Glomerular endothelial cell (primary cell): ENCODE measurements at places on chromosomes 6 and 20. TPM values are rescaled to one million over a fixed set of nuclear protein-coding genes. Genes with fewer than 3 reads are reported as not detected.

The GSTA2 gene
- not detected in 2 replicates for total RNA-seq

The MYBL2 gene
- total RNA-seq, result 8.9 and 21.4 TPM in 2 replicates

The TAGAP gene
- total RNA-seq, result not detected in 2 replicates

The TREML2 gene
- not detected in 2 replicates for total RNA-seq

The PRR18 gene
- not detected in 2 replicates for total RNA-seq

The LAMP5 gene
- not detected in 2 replicates for total RNA-seq

GRCh38 chr6:158714706-158715105, 64.9 kb downstream of the SYTL3 start:
- DNase-seq, result no peak

GRCh38 chr6:27130668-27131428, 116.7 kb upstream of the PRSS16 start:
- no peak for DNase-seq

GRCh38 chr20:50238081-50238800, 47.6 kb downstream of the CEBPB start:
- DNase-seq, result no peak

- DNase-seq, result no peak
These were observed 40.3 kb upstream of the SPTLC3 start for GRCh38 chr20:12968472-12968871.

- no peak for DNase-seq
These were observed 222.1 kb upstream of the SULF2 start for GRCh38 chr20:48007351-48007750.

DNA sequence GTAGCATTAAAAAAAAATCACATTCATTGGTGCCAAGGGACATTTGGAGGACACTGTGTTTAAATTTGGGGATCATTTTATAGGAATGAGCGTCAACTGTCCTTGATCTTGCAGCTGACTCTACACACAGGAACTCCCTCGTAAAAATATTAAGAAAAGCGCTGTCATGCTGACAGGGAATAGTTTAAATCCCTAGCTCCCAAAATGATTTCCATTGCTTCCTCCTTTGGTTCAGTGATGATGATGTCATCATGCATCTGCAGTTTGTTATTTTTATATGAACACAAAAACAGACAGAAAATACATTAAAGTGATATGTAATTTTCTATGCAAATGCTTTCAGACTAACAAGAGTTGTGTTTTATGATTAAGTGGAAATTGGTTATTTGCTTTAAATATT, 275.6 kb downstream of the BTBD9 start:
- DNase-seq, result no peak

GRCh38 chr20:34574426-34574825, 15.9 kb downstream of the MAP1LC3A start:
- no peak for DNase-seq

GRCh38 chr6:156916130-156916801, 139.1 kb downstream of the ARID1B start:
- no peak for DNase-seq

DNA sequence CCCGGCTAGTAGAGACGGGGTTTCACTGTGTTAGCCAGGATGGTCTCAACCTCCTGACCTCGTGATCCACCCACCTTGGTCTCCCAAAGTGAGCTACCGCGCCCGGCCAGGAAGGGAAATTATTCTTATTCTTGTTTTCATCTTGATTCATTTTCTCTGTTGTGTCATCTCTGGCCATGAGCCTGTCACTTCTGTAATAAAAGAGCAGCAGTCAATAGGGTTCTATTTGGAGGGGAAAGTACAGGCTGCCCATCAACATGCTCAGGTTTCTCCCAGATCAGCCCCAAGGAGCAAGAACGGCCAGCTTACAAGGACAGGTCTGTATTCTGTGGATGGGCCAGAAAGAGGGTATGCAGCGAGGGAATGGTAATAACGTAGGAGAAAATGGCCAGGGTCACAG, 345.0 kb downstream of the PREX1 start:
- no peak for DNase-seq

GRCh38 chr6:99841297-99841696, 152.7 kb downstream of the MCHR2 start:
- no peak for DNase-seq

DNA sequence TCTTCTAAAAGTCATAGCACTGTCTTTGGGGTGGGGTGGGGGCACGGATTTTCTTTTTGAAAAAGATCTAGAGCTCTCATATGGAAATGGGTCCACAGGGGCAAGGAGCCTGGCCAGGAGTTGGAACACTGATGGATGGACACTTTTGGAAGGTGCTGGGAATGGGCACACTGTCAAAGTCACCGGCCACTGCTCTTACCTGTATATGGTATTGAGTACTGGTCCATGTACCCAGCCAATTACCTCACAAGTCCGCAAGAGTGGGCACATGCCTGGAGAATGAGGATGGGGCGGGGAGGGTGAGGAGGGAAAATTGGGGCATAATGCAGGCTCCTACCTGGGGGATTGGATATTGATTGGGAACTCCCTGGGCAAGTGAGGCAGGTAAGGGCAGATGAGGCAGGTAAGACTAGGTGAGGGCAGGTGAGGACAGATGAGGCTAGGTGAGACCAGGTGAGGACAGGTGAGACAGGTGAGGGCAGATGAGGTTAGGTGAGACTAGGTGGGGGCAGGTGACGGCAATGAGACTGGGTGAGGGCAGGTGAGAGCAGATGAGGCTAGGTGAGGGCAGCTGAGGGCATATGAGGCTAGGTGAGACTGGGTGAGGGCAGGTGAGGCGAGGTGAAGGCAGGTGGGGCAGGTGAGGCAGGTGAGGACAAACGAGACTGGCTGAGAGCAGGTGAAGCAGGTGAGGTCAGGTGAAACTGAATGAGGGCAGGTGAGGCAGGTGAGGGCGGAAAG, 167.9 kb downstream of the NRN1 start:
- no peak for DNase-seq

GRCh38 chr6:151320140-151320539, 71.2 kb downstream of the ZBTB2 start:
- DNase-seq, result no peak

- DNase-seq, result no peak
These were observed 16.2 kb downstream of the FOXA2 start for GRCh38 chr20:22567944-22568871.

DNA sequence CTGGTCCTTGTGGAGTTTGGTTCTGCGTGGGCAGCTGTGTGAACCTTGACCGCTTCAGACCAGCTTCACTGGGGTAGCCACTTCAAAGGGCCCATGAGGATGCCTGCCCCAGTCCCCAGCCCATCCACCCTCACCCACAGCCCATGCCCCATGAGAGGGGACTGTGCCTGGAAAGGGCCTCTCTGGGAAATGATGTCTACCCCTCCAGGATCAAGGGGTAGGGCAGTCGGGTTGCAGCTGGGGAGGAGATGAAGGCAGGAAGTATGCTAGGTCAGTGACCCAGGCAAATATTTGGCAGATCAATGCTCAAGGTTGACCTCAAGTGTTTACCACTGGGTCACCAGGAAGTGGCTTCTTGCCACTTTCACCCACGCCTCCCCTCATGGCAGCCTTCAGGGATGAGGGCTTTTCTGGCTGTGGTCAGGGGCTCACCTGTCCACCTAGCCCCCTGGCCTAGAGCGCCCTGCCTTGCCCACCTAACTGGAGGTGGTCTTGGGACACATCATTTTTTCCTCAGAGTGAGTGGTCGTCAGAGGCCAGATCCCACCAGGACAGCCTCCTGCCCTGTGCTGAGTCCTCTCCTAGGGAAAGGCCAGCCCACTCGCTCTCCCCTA, 109.5 kb downstream of the SNX5 start:
- no peak for DNase-seq

DNA sequence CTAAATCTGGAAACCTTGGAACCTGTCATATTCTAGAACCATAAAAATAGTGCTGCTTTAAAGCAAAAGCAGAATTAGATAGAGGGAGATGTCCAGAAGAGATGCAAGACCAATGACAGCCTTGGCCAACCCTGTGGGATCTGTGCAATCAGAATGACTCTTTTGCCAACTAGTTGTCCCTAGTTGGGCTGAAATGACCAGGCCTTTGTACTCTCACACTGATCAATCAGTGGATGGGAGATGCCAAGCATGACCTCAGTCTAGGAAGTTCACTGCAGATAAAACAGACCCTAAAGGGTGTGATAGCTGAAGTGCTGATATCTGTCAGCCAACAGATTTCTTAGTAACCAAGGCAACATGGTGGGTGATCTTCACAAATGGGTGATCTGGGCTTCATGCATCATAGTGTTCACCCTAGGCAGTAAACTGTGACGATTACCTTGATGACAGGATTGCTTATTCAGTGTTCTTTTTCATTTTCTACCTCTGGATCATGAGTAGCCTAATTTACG, 52.1 kb downstream of the BCKDHB start:
- DNase-seq, result no peak

DNA sequence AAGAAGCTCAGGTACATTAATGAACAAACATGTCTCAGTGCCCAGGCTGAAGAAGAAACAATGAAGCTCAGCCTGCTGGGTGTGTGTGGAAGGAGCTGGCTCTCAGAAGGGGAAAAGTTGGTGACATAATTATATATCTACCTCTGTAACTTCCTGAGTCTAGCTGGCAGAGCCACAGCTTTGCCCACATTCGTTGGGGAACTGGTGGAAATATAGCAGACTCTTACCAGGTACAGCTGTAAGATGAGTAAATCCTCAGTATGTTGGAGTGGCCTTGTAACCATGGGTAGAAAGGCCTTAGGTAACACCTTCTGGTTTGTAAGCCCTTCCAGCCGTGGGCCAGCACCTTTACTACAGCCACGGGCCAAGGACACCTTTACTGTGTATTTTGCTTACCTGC, 29.9 kb upstream of the PNRC1 start:
- no peak for DNase-seq

DNA sequence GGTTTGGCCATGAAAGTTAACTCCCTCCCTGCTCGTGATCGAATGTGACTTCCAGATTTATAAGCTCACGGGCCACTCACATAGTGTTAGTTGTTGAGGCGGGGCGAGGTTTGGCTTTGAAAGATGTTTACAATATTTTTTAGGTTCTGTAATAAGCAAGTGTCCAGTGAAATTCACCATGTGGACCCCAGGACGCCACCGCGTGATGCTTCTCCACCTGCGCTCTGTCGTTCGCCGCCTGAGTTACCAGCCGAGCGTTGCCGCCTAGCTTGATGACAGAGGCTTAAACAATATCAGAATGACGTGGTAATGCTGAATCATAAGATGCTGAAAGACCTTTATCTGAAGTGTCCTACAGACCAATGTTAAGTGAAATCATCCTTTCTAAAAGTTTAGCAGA, 241.0 kb downstream of the MYLK4 start:
- DNase-seq, result no peak

DNA sequence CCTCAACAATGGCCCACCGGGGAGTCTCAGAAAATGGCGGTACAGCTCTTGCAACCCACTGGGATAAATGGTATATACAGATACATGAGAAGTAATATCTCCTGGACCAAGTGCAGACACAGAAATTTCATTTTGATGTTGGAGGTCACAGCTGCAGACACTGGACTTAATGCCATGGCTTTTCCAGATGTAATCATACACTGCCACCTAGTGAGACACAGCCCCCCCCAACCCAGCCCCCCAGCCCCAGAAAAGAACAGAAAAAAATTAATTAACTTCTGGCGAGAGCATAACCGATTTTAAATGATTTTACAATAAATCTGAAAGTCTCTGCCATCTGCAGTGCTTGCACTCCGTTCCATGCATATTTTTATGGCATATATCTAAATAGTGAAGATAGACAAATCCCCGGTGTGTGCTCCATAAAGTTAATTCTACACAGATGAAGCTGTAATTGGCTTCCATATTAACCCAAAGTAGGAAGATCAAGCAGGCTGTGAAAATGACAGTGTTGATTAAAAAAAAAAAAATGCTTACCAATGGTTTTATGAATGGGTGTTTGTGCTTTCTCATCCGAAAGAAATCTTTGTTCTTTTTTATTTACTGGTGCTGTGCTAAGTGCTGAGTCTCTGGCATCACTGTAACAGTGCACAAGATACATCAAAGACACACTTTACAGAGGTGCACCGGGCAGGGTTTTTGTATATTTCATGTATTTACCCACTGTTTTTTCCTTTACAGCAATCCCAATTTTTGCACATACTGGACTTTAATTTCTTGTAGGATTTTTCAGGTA, 804.1 kb downstream of the TFAP2A start:
- no peak for DNase-seq

DNA sequence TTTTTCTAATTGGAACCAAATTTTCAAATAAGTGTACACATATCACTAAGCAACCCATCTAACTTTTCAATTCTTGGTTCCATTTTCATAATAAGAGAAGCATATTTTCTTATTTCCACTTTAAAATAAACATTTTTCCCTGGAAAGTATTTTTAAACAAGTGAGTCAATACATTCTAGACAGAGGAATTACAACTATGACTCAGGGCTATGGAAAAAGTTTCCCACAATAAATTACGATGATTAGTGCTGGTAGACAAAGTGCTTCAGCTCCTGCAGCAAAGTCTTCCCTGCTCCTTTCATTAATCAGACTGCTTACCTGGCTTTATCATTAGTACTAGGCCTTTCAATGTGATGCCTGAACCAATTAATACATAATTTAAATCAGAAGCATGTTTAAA, 322.5 kb downstream of the HACE1 start:
- DNase-seq, result no peak

- peak; percentile 87 for DNase-seq
These were observed 224.8 kb upstream of the MARCKS start for GRCh38 chr6:113632220-113632864.

- DNase-seq, result no peak
These were observed 76.4 kb downstream of the TMEM242 start for GRCh38 chr6:157246771-157247484.

- no peak for DNase-seq
These were observed 1.2 kb downstream of the MAK start for GRCh38 chr6:10837009-10837621.

- no peak for DNase-seq
These were observed 28.8 kb downstream of the MTHFD1L start for GRCh38 chr6:150894191-150894744.

DNA sequence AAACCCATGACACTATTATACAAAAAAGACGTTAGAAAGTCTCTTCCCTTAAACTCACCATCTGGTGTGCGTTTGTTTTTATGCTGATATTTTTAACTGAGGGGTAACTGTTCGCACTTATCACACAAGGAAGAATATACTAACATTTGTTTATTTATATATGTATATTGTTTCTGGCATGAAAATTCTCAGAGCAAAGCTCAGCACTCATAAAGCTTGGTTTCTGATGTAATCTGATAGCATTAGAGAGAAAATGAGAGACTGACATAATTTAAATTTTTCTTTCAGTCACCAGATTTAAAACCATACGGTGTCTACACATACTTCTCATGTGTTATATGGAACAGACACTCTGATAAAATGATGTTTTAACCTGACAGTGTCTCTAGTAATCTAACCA, 6.9 kb downstream of the BLOC1S5 start:
- DNase-seq, result no peak

DNA sequence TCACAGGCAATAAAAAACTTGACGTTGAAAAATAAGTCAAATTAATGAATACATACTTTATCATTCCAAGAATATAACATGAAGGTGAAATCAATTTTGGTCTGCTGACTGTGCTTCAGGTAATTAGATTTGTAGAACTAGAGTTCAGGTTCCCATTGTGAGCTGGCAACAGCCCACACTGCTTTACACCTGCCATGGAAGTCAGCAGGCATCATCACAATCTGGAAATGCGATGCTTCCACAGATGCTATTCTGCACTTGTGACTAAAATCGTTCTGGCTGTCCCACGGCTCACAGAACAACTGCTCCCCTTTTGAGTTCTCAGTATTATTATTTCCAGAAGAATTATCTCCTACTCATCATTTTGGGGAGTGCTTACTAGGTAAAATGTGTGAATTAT, 62.6 kb upstream of the THEMIS start:
- no peak for DNase-seq

GRCh38 chr6:99416892-99417767, 8.0 kb downstream of the PNISR start:
- no peak for DNase-seq
